CD4-positive, alpha-beta memory T cell (primary cell): ENCODE measurements at places on chromosomes 2 and 18. TPM values are rescaled to one million over a fixed set of nuclear protein-coding genes. Genes with fewer than 3 reads are reported as not detected.

GRCh38 chr2:173059292-173059691 lies 16.4 kb upstream of the MAP3K20 start:
- no peak for DNase-seq

The RGPD4 gene
- total RNA-seq = not detected

- DNase-seq = no peak
Observed at GRCh38 chr2:230050136-230050535, 18.6 kb downstream of the SLC16A14 start.

- DNase-seq = no peak
Observed at GRCh38 chr2:16326711-16327300, 338.8 kb downstream of the CYRIA start.

The IL18R1 gene
- total RNA-seq = 11.0 TPM
